Left lung (tissue), 14 donors: ENCODE measurements at places on chromosomes 3 and 15.

GRCh38 chr3:172692751-172693338, 18.0 kb downstream of the NCEH1 start:
- H3K27ac ChIP-seq, result no peak overlapping the region
- H3K4me3 ChIP-seq, result no peak overlapping the region
- no peaks in the 10 kb centered on the region for H3K36me3 ChIP-seq

DNA sequence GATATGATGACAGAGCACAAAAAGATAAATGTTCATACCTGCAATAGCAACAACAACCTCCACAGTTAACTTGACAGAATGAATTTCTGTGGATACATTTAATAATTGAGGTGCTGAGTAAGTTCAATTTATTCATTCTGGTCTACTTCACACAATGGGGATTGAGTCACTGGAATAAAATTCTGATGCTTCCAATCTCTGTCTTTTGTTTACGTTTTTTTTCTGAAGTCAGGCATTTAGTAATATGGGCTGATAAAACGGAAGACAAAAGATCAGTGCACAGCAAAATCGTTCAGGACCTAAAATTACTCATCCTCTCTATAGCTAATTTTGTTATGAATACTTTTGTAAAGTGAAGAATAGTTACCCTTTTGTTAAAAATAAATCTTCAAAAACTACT, 565.9 kb upstream of the CCDC54 start:
- no peaks in the 10 kb centered on the region for H3K36me3 ChIP-seq
- DNase-seq, result no peak

DNA sequence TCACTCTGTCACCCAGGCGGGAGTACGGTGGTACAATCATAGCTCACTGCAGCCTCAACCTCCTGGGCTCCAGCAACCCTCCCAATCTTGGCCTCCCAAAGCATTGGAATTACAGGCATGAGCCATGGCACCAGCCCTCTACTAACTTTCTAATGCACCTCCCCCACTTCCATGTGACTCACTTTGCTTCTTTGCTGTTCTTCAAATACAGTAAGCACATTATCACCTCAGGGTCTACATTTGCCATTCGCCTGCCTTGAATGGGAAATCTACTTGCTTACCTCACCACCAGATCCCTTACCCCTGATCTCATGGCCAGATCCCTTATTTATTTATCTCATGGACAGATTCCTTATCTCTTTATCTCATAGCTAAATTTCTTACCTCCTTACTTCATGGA, 235.3 kb downstream of the KCNMB2 start:
- no peaks in the 10 kb centered on the region for H3K36me3 ChIP-seq
- no peaks in the 10 kb centered on the region for H3K27me3 ChIP-seq
- no peaks in the 10 kb centered on the region for H3K4me1 ChIP-seq

DNA sequence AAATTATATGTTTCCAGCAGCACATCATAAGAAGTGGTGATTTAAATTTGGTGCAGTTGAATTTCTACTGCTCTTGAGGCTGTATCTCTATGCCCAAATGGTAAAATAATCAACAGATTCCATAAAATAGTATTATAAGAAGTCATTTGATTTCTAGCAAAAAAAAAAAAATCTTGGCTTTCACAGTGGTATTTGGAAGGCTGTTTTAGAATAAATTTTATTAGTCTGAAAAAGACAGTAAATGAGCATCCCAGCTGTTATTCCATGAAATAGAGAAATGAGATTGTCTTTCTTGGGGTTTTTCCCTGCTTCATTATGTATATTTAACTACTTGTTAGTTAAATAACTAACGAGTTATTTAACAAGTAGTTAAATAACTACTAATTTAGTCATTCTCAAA, 156.0 kb upstream of the ABI3BP start:
- no peak for DNase-seq
- H3K36me3 ChIP-seq, result no peaks in the 10 kb centered on the region
- no peak overlapping the region for H3K4me3 ChIP-seq
- no peaks in the 10 kb centered on the region for H3K4me1 ChIP-seq

DNA sequence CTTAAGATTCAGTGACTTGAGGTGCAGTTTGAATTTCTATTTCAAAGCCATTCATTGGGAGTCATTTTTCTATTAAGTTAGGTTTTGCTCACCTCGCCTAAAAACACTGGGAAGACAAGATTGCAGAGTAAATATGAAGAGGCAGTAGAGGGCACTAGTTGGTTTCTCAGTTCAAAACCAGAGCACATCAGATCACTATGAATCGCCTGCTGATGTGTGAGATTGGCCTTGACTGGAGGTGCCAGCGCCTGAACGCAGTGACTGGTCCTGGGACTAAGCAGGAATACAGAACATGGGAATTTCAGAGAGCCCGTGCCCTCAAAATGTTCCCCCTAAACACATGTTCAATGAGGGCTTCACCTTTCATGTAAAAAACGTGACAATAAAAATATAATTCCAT, 229.0 kb downstream of the ITPR1 start:
- peaks cover 50% of the 10 kb centered on the region for H3K4me1 ChIP-seq
- peak overlapping the region; percentile 7 for H3K27ac ChIP-seq
- H3K36me3 ChIP-seq, result no peaks in the 10 kb centered on the region
- no peak for DNase-seq
- H3K4me3 ChIP-seq, result no peak overlapping the region

- H3K27me3 ChIP-seq, result no peaks in the 10 kb centered on the region
- no peak overlapping the region for H3K4me3 ChIP-seq
- no peaks in the 10 kb centered on the region for H3K36me3 ChIP-seq
- no peaks in the 10 kb centered on the region for H3K4me1 ChIP-seq
Measured at GRCh38 chr3:63395960-63396359, 117.9 kb downstream of the SYNPR start.

- DNase-seq, result no peak
- no peak overlapping the region for H3K27ac ChIP-seq
Measured at GRCh38 chr3:23316924-23317323, 113.8 kb downstream of the UBE2E2 start.

DNA sequence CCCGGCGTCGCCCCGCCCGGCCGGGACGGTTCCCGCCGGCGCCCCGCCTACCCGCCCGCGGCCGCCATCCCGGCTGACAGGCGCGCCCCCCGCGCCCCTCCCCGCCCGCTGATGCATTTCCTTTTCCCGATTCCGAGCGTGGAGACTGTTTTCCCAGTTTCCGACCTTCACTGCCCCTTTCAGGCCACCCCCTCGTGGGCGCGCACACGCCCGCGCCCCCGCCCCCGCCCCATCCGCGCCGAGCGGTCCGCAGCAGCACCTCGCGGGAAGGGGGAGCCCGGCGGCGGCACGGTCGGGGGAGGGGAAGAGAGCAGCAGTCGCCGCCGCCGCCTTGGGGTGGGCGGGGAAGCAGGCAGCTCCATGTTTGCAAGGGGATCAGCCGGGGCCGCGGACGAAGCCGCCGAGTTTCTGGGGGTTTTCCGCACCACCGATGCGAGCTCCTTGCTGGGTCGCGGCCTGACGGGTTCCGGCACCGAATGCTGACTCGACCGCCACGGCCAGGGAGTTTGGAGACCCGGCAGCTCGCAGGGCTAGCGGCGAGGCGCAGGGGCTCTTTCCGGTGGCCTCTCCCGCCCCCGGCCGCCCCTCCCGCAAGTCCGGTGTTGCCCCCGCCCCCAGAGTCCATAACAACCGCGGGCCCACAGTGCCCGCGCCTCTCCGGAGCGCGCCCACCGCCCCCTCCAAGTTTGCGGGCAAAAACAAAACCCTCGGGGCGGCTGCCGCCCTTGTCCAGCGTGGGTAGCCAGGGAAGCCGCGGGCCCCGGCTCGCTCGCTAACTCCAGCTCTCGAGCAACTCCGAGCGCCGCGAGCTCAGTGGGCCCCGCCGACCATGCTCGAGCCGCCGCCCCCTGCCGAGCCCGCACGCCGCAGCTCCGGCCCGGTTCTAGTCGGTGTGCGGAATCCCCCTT, 3.2 kb upstream of the SIN3A start:
- H3K27me3 ChIP-seq, result no peaks in the 10 kb centered on the region
- peak overlapping the region; percentile 96 for H3K4me3 ChIP-seq
- DNase-seq, result peak; percentile 72
- no peaks in the 10 kb centered on the region for H3K36me3 ChIP-seq

DNA sequence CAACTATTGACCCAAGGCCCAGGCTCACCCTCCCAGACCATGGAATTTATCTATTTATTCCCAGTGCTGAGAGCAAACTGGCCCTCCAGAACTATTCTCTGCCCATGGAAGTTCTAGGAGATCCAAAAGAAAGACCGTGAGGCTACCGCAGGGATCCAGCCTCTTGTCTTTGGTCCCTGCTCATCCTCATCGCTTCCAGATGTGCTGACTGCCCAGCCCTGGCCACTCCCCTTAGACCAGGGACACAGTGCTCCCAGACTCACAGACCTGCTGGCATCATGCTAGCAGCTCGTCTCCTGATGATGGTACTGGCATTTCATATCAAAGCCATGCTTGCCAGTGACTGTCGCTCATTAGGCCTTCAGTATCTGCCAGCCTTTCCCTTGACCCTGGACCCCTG, 405.7 kb upstream of the PPP2R3A start:
- no peak overlapping the region for H3K27ac ChIP-seq
- no peak for DNase-seq
- no peaks in the 10 kb centered on the region for H3K27me3 ChIP-seq
- no peaks in the 10 kb centered on the region for H3K36me3 ChIP-seq
- H3K4me1 ChIP-seq, result no peaks in the 10 kb centered on the region

DNA sequence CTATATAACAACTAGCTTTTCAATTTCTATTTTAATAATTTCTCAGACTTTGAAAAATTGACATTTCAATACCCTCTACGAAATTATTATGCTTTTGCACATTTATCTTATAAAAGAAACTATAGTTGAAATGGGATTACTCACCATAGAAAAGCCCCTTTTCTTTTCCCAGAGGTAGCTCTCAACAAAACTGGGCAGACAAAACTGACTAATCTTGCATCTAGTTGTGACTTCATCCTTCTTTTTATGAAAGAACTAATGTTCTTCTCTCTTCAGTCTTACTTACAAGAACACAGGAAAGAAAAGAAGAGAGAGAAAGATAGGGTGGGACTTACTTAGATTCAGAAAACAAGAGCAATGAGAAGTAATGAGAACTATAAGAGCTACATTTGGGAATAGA, 61.0 kb downstream of the GPR160 start:
- H3K4me3 ChIP-seq, result no peak overlapping the region
- H3K27ac ChIP-seq, result no peak overlapping the region
- no peaks in the 10 kb centered on the region for H3K36me3 ChIP-seq
- no peaks in the 10 kb centered on the region for H3K4me1 ChIP-seq
- DNase-seq, result no peak

DNA sequence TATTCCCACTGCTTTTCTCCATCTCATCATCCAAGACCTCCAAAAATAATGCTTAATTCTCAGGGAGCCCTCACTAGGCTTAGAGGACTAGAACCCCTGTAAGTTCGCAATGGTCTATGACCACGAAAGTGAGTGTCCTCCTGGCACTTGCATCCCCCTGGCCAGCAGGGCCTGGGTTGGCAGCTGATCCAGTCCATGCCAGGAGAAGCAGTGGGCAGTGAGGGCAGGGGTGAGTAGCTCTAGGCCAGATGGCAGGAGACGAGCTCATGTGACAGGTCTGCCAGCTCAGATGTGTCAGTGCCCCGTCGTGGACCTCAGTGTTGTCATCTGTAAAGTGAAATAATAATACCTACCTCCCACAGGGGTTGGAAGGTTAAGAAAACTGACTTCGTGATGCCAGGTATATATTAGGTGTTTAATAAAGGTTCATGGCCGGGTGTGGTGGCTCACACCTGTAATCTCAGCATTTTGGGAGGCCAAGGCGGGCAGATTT, 11.1 kb downstream of the GP5 start:
- no peak overlapping the region for H3K4me3 ChIP-seq
- H3K4me1 ChIP-seq, result no peaks in the 10 kb centered on the region
- H3K27ac ChIP-seq, result no peak overlapping the region
- DNase-seq, result no peak
- H3K27me3 ChIP-seq, result peaks cover 9% of the 10 kb centered on the region

GRCh38 chr3:61956236-61956635, 394.9 kb downstream of the PTPRG start:
- DNase-seq, result peak; percentile 36
- no peak overlapping the region for H3K4me3 ChIP-seq
- H3K27ac ChIP-seq, result peak overlapping the region; percentile 61
- no peaks in the 10 kb centered on the region for H3K36me3 ChIP-seq

DNA sequence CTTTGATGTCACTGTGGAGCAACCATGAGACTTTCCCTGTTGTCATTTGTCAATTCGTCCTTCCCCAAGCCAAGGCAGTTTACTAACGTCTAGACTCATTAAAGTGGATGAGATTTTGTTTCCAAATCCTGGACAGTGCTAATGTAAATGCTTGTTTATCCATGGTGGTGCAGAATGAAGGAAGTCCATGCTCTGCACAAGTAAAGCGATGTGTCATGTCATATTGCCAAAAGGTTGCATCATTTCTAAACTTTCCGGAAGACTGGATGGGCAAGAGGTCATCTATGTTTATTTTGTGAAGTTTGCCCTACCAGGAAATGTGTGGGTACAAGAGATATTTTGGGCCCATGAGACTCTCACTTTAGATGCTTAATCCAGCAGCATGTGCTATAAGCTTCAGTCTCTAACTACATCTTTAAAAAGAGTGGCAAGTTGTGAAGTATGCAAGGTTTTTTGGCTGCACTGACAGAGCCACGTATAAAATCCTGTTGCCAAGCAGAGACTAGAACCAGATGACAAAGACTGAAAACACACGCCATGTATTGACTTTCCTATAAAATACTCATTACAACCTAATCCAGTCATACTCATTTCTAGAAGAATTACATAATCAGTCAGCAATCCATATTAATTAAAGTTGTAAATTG, 72.1 kb upstream of the FNDC3B start:
- no peaks in the 10 kb centered on the region for H3K36me3 ChIP-seq
- H3K4me3 ChIP-seq, result no peak overlapping the region
- no peak for DNase-seq
- no peaks in the 10 kb centered on the region for H3K27me3 ChIP-seq
- H3K27ac ChIP-seq, result peak overlapping the region; percentile 28

DNA sequence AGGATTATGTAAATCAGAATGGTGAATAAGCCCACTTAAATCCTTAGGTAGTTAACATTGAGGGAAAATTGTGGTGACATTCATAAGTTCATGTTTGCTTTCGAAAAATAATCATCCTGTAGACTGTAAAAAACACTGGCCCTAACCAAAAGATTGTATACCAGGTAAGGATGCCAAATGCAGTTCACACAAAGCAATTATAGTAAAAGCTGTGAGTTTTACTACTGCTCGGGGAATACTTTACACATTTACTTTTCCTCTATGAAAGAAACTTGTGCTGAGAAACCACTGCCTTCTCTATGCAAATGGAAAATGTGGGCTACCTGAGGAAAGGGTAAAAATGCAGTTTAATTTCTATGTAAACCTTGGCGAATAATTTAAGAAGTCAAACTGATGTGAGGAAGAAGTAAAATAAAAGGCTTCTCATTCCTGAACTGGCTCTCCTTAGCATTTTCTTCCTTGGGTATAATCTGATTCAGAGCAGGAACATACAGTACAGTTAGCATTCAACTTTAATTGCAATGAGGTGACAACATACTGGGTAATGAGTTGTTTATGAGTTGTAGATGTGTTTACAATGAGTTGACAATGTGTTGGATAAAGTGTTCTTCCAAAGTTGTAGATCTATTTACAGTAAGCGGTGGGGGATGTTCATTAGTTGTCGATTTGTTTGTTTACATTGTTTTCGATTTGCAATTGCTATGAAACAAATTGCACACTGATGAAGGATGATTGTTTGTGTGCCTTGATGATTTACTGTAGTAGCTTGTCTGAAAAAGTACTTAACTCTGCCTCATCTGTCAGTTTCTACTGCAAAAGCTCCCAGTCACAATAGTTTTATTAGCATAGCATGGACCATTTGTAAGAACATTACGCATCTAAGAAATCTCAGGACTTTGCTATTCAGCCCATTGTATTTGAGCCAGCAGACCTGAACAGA, 453.0 kb upstream of the DPH6 start:
- H3K36me3 ChIP-seq, result no peaks in the 10 kb centered on the region
- no peaks in the 10 kb centered on the region for H3K27me3 ChIP-seq
- H3K4me3 ChIP-seq, result no peak overlapping the region

- no peaks in the 10 kb centered on the region for H3K4me1 ChIP-seq
- H3K4me3 ChIP-seq, result no peak overlapping the region
- no peak for DNase-seq
- H3K27ac ChIP-seq, result no peak overlapping the region
Measured at GRCh38 chr15:95770196-95770595, 560.3 kb upstream of the NR2F2 start.
